ENCODE measurements at places on chromosomes 4 and X.
A peak's percentile ranks its signal among the peaks of the same experiment; 100 is the strongest.

- DNase-seq = no peak
Observed at GRCh38 chr4:157080605-157081004, 4.7 kb downstream of the GLRB start.

GRCh38 chrX:50893047-50893446 is 17.5 kb upstream of the BMP15 start:
- DNase-seq = no peak

DNA sequence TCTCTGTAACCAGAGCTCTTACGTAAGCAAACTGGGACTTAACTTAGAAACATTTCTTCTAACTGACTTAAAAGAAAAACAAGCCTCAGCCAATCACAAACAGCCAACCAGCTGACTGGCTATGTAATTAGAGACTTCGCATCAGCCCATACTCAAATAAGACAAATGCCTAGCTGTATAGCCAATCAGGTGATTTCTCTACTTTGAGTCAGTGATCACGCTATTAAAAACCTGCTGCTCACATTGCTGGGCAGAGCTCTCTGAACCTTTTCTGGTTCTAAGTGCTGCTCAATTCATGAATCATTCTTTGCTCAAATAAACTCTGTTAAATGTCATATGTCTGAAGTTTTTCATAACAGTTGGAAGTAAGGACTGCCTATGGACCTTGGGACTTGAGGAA is 9.9 kb upstream of the SMIM10L2A start:
- DNase-seq = no peak

DNA sequence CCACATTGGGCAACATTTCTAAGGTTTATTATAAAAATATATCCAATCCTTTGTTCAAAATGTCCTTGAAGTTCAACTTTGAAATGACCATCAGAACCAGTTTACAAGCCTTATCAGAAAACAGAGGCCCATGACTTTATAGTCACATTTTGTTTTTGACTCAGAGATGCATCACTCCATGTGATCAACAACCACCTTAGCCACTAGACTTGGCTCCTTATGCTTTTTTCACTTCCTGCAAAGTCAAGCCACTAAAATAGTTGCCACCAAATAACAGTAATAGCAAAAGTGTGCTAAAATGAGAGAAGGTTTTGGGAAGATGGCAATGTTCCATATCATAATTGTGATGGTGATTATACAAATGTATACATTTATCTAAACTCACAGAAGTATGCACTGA is 181.7 kb downstream of the MAML3 start:
- no peak for DNase-seq

DNA sequence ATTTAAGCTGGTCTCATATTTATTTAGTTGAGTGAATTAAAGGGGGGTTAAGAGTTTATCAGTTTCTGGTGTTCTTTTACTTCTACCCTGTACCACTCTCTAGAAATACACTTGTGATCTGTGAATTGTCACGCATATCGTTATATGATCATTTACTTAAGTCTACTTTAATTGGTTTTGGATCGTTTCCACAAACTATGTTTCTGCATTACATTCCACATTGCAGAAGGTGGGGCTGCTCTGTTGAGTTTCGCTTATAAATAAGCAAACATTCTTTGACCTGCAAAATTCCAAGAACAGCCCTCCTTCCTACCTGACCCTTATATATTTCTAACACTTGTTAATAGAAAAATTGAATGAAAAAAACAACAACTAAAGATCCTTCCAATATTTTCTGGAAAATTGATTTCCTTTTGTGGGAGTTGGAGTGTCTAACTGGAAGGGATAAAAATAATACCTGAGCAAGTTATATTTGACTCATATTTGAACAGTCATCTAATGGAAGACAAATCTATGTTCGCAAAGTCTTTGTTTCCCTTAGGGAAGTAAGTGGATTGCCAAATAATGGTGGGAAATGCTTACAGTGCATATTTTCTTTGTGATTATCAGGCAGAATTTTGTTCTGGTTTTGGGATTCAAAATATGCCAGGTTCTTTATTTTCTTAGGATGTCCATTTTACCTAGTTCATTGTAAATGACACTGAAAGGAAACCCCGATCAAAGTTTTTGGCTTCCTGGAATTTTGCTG is 152.7 kb downstream of the RELL1 start:
- no peak for DNase-seq

GRCh38 chr4:124070688-124071484 is 641.6 kb downstream of the ANKRD50 start:
- DNase-seq = no peak

- no peak for DNase-seq
Observed at GRCh38 chrX:115363372-115363771, 73.9 kb downstream of the LUZP4 start.

- no peak for DNase-seq
Observed at GRCh38 chr4:148779771-148780170, 337.6 kb upstream of the NR3C2 start.

- no peak for DNase-seq
Observed at GRCh38 chrX:22575161-22575845, 302.6 kb downstream of the CBLL2 start.

DNA sequence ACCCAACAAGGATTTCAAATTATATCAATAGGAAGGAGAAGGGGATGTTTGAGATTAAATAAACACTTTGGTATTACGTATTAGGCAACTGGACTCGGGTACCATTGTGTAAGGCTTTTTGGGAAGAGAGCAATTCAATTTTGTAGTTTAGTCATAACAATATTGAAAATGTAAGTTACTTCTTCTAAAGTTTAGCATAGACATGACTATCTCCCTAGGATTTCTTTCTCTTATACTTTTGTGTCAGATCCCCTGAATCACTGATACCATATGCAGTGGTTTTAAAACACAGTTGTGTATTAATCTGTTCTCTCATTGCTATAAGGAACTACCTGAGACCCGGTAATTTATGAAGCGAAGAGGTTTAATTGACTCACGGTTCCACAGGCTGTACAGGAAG is 123.8 kb upstream of the FAM9C start:
- DNase-seq = no peak

DNA sequence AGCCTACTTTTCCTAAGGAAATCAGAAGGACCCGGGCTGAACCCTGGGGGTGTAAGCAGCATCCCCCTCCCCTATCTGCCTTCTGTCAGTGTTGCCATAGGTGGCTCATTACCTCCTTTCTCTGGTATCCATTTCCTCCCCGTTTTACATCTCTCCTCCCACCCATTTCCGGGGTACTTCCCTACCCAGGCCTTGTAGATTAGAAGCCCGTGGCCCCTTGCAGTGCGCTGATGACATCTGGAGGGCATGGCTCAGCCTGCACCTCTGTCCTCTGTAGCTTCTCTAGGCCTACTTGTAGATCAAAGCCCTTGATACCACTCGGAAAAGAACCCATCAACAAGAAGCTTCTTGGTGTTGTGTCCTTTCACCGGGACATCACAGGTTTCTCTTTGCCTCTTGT is 71.8 kb downstream of the NBDY start:
- DNase-seq = peak; percentile 26

DNA sequence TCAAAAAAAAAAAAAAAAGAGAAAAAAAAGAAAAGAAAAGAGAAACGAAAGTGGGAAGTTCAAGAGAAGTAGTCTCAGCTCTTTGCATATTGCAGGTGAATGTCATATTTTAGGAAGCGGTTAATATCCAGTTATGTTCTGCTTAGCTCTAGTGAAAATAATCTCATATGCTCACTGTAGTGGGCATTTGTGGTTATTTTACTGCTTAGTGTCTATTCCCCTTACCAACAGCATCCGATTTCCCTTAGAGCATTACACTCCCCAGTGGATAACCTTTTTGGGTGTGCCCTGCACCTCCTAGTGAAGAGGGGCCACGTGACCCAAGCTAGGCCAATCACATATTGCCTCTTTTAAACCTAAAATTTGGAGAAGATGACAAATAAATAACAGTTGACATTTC is 111.2 kb upstream of the ZNF827 start:
- no peak for DNase-seq

- DNase-seq = no peak
Observed at GRCh38 chr4:77613267-77613666, 7.6 kb downstream of the CXCL13 start.

GRCh38 chr4:95637043-95637600 is 88.3 kb upstream of the UNC5C start:
- peak; percentile 4 for DNase-seq

- no peak for DNase-seq
Observed at GRCh38 chrX:150324035-150324728, 38.9 kb upstream of the MAMLD1 start.

GRCh38 chrX:20060961-20061748 is 55.6 kb downstream of the MAP7D2 start:
- DNase-seq = peak; percentile 15

DNA sequence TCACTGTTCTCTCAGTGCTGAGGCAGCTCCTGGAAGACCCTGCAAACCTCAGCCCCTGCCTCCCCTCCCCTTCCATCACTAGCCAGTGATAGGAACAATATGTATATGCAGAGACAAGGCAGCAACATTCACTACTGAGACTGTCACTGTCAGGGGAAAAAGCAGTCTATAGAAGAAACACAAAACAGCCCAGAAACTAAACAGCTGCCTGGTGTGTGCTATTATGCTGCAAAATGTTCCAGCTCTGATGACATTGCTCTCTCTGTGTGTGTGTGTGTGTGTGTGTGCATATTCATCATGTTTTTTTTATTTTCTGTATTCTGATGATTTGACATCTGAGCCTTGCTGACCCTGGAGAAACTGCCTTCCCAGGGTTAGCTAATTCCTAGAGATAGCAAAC is 147.2 kb downstream of the SPATA18 start:
- no peak for DNase-seq

DNA sequence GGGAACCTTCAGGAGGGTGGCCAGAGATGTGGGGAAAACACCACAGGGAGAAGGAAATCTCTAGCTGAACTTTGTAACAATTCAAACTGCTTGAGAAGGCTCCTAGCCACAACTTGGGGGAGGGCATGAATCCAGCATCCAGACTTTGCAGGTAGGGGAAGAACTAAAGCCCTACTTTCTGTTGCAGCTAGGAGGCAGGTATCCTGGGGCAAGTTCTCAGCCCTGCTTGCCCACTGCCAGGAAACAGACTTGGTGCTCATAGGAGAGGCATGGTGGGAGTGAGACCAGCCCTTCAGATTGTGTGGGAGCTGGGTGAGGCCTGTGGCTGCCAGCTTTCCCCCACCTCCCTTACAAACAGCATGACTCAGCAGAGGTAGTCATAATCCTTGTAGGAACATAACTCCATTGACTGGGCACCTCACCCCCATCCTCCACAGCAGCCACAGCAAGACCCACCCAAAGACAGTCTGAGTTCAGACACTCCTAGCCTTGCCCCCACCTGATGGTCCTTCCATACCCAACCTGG is 209.5 kb upstream of the CPEB2 start:
- no peak for DNase-seq

GRCh38 chrX:9414416-9414815 is 50.4 kb upstream of the TBL1X start:
- no peak for DNase-seq

- DNase-seq = no peak
Observed at GRCh38 chr4:185380320-185380719, 15.4 kb downstream of the LRP2BP start.

DNA sequence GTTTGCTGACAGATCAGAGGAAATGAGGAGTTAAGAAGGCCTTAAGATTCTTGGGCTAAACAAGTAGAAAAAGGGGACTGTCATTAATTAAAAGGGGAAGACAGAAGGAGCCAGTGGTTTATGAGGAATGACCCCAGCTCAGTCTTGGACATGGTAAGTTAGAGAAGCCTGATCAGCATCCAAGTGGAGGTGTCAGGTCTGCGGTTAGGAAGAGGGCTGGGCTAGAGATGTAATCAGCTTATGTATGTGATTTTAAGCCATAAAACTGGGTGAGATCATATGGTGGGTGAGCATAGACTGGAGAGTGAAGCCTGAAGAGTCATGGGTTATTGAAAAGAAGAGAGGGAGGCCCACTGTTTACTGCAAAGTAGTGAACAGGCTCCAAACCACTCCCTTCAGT is 246.1 kb downstream of the NR3C2 start:
- DNase-seq = peak; percentile 91

GRCh38 chr4:101823864-101824263 is 33.3 kb downstream of the BANK1 start:
- DNase-seq = no peak

DNA sequence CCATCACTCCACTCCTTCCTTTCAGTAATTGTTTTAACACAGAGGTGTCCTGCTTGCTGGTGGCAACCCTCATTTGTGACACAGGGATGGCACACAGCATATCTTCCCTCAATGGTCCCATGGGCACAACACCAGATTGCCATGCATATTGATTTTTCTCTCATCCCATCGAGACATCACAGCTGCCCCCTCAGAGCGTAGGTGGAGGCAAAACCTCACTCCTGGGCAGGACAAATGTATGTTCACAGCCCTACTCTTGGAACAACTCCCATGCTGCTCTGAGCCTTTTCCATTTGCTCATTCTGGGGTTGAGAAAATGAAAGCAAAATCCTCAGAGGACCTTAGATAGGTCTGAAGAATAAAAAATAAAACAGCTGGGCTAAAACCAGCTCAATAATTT is 172.2 kb downstream of the GABRB1 start:
- no peak for DNase-seq

GRCh38 chr4:7860600-7861163 is 79.0 kb downstream of the AFAP1 start:
- no peak for DNase-seq

GRCh38 chrX:51804741-51805140 is 61.5 kb downstream of the GSPT2 start:
- no peak for DNase-seq

DNA sequence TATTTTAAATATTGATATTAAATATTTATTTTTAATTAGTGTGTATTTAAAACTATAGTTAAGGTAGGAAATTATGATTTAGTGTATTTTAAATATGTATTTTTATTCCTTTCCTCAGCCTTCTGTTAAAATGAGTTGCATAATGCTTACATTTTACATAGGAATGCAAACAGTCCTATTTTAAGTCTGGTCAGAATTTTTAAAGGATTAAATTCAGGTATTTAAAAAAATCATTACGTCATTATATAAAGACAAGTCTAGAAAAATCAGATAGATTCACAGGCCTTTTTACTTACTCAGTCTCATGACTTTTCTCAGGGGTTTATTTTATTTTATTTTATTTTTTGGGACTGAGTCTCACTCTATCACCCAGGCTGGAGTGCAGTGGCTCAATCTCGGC is 50.4 kb upstream of the RPA4 start:
- no peak for DNase-seq

GRCh38 chr4:145884775-145885174 is 53.8 kb downstream of the ZNF827 start:
- no peak for DNase-seq

- DNase-seq = no peak
Observed at GRCh38 chr4:108384544-108384943, 215.8 kb upstream of the LEF1 start.

GRCh38 chrX:20515841-20516461 is 249.2 kb upstream of the RPS6KA3 start:
- peak; percentile 76 for DNase-seq

DNA sequence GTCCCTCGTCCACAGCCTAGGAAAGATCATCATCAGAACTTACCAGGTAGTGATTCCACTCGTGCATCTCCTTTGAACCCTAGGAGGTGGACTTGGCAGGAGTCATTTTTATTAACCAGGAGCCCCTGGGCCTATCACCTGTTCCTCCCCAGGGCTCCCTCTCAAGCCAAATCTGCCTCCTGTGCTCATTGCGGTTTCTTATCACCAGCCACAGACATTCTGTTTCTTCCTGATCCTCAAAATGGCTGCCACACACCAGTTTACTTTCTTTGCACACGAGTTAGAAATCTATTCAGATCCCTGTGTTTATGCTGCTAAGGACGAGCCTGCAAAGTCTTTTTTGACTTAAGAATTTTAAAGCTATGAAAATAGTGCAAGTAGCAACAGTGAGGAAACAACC is 354.5 kb upstream of the BOD1L1 start:
- DNase-seq = no peak
